ENCODE measurements at places on chromosomes 4 and X.
A peak's percentile ranks its signal among the peaks of the same experiment; 100 is the strongest.

DNA sequence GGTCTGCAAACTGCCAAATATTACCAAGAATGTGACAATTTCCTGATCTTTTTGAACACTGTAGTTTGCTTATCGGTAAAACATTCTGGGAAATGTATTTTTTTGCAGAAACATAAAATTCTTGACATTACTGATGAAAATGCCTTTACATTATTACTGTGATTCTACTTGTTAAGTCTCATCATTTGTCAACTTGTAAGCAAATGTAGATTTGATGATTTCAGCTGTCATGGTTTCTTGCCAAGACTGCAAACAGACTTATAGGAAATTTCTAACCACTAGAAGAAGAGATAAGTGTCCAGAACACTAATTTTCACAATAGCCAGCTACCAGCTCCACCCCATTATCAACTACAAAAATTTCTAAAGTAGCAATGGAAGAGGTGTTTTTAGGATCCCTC lies 560.4 kb downstream of the STPG2 start:
- no peak for DNase-seq

DNA sequence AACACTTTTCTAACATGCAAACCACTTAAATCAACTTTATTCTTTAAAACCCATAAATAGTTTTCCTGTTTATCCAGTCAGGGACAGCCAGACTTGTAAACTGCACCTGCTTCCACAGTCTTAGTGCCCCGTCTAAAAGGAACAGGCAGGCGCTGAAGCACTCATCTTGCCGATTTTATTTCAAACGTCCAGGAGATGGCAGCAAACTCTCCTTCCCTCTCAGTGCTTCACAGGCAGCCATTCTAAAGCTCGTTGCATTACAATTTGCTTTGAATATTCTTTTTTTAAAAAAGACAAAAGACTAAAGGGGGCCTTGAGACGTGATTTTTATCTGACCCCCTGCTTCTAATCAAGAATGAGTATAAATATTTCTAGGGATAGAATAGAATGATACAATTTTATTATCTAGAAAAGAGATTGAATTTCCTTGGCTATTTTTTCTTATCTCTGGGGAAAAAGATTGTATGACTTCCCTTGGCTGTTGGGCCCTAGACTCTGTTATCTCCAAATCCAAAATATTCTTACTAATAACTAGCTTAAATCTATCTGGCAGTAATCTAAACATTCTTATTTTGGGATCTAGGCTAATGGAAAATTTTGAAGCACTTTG lies 93.6 kb upstream of the MYOZ2 start:
- DNase-seq = peak; percentile 77

GRCh38 chr4:66943112-66943511 lies 602.2 kb downstream of the CENPC start:
- DNase-seq = no peak

- no peak for DNase-seq
Observed at GRCh38 chr4:185480016-185480732, 8.6 kb upstream of the CCDC110 start.

DNA sequence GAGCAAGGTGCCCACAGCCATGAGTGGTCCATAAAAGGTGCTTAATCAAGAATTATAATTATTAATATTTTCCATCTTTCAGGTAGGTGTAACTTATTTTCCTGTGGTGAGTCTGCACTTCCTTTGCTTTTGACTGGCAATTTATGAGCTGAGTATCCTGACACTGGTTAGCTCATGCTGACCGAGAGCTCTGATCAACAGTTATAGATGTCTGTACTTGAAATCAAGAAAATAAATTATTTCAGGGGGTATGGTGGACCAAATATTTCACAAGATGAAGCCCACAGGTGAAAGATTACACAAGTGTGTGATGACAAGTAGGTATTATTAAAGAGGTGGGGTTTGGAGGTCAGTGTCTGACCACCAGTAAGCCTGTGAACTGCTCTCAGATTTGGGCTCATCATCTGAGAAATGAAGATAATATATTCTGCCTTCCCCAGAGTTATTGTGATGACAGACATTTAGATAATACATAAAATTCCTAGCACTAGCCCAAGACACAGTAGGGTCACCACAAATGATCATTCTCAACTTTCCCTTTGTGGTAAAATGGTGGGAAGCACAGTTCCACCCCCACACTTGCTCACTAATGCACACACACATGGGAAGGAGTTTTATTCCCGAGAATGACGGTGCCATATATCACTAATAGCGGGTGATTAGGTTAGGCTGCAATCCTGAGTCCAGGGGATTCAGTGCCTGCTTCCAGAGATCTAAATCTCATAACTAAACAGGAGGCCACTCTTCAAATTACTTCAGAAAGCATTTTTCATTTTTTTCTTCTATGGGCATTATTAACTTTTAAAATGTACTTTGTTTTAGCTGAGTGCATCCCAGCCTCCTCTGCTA lies 34.0 kb upstream of the PACRGL start:
- no peak for DNase-seq

Data from AG10803 (cell line).